NCI-H2227 treated with DMSO at 0.1 percent for 48 hours (cell line): ENCODE measurements at places on chromosomes 1 and 21.
A peak's percentile ranks its signal among the peaks of the same experiment; 100 is the strongest.

DNA sequence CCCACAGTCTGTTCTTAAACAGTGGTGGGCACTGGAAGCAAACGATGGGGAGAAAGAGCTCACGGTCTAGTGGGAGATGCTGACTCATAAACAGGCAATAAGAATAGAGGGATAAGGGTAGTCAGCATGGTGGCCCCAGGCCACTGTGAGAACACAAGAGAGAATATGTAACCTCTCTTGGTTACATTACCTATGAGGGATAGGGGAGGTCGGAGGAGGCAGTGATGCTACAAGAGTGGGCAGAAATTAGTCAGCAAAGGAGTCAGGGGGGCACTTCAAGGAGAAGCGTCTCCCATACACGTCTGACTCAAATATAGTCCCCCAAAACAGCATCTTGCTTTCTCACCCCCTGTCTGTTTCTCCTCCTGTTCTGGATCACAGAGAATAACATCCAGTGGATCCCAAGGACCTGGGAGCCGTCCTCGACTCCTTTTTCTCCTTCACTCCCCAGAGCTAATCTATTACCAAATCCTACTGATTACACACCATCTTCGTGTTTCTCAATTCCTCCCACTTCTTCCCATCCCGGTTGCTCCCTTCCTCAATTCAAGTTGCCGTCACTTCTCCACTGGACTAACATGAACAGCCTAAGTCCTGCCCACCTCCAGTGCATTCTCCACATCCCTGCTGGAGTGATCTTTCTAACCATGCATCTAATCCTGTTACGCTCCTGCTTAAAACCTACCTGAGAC, 2.1 kb downstream of the SLAMF8 start:
- DNase-seq = no peak

DNA sequence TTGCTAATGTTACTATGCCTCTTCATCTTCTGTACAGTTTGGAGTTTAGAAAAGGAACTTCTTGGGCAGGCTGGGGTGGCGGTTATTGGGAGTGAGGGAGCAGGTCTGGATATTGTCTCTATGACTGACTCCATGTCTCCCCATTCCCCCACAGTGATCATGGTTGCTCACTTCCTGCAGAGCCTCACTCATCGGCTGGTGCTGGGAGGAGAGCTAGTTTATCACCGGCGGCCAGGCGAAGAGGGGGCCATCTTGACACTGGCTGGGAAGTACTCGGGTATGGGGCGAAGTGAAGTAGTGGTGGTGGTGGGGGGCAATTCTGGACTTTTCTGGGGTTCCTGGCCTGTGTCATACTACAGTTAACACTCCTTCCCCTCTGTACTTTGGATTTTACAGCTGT, 2.2 kb downstream of the TOMM40L start:
- DNase-seq = no peak

DNA sequence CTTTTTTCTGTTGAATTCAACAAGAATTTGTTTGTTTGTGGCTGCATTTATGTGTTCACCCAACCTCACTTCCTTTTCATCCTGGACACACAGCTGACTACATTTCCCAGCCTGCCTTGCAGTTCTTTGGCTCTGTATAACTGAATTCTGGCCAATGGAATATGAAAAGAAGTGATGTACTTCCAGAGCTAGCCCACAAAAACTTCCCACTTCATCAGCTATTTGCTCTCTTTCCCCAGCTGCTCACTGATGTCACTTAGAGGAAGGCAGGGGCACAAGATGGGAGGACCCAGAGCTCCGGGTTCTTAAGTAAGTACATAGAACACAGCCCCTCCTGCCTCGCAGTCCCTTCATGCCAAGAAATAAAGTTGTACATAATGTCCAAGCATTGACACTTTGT, 235.0 kb upstream of the FGGY start:
- no peak for DNase-seq

- no peak for DNase-seq
These were observed 80.7 kb downstream of the ATP5PO start for GRCh38 chr21:33834801-33835500.

GRCh38 chr1:63911049-63911448, 137.2 kb downstream of the ROR1 start:
- no peak for DNase-seq

DNA sequence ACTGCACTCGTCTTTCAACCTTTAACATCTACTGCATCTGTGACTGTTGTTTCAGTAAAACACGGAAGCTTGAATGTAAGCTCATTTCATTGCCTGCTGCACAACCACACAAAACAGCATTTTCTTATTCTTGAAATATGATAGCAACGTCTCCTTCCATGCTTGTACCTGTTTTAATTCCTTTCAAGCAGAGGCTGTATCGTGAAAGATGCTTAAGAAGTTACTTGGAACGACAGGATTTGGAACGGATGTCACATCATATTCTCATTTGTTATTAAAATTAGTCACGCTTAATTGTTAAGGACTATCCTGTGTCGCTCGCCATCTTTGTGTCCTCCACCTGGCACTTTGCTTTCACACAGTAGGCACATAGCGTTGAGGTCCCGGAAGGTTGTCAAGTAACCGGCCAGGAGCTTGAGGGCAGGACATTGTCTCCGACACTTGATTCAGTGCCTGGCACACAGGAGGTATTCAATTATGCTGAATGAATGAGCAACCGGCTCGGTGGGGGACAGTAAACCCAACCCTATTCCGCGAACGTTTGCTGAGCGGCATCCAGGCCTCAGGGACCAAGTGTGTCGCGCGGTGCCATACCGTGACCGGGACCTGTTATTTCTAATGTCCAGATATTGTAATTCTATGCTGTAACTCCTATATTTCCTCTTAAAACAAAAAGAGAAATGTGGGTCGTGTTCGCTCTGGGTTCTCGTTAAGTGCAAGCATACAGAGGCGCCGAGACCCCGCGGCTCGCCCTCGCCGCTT, 499 bp upstream of the SH3GLB1 start:
- DNase-seq = peak; percentile 84

DNA sequence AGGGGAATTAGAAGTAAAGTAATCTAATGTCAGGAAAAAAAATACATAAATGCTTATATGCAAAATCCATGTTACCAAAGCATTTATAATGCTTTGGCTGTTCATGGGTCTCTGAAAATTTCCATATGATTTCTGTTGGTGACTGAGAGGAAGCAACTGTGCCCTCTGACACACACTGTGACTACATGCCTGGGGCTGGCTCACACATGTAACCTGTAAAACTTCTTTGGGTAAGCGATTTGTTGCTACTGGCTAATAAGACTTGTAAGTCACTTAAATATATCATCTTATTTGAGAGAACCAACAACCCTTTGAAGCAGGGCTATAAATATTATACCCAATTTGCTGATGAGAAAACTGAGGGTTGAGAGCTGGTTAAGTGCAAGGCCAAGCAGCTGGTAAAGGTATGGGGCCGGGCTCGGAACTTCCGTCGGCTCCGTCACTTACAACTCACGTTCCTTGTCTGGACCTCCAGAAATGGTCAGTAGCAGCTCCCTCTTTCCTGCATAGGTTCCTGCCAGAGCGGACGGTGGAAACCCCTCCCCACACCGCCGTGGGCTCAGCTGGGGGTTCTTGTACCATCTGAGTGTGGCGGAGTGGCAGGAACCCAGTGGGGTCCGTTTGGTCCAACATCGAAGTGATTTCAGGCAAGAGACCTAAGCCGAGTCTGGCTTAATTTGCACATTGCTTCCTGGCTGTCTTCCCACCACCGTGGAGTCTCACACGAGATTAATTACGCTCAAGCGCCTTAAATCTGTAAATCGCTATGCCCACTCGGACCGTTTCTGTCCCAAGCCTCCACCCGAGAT, 714 bp downstream of the DFFA start:
- DNase-seq = no peak
